A549 treated with Hydrocortisone at 1 μM for 4 hours (cell line): ENCODE measurements at places on chromosomes 3 and 15. TPM values are rescaled to one million over a fixed set of nuclear protein-coding genes. Genes with fewer than 3 reads are reported as not detected.

Gene SHC4
- total RNA-seq = 0.60 to 0.93 TPM (median 0.86 TPM) in 5 replicates

Gene NR2E3
- 0.14 to 0.31 TPM (median 0.22 TPM) in 5 replicates for total RNA-seq

Gene AGBL1
- total RNA-seq = not detected in 5 replicates

Gene ZNF445
- 1.9 to 3.4 TPM (median 2.6 TPM) in 5 replicates for total RNA-seq

Gene INSYN1
- total RNA-seq = 1.9 to 3.0 TPM (median 2.3 TPM) in 5 replicates
